ENCODE measurements at places on chromosomes 6 and 20.

GRCh38 chr6:166849749-166850183 lies 106.6 kb downstream of the RNASET2 start:
- DNase-seq = no peak

- no peak for DNase-seq
Measured at GRCh38 chr6:62445521-62445920, 159.5 kb upstream of the KHDRBS2 start.

DNA sequence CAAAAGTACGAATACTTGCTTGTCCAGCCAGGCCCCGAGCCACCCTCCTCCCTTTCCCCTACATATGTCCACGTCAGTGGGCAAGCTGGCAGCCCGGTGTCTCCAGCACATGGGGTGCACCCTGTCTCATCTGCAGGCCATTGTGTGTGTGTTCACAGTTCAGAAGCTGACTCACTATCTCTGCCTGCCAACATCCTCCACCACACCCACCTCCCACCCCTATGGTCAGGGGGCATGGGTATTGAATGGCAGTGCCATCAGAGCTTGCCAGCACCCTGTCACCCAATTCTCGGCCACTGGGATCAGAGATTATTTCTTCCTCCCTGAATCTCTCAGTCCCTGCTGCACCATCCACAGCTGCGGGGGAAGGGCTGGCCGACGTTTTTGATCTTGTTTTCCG lies 195.7 kb downstream of the FARS2 start:
- no peak for DNase-seq

DNA sequence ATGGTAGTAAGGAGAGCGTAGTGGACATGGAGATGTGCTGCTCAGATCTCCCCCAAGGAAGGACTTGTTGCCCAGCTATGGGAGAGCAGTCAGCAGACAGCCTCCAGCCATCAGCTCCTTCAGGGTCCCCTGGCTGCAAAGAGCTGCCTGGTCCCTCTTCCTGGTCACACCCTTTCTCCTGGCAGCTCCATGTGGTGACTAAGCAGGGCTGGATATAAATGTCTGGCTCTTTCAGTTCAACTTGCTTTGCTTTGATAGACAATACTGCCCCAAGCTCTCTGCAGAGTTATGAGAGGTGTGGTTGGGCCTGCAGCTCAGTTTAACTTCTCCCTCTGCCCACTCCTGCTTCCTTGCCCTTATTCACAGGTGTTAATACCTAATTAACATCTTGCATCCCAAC lies 64.1 kb upstream of the DDR1 start:
- DNase-seq = no peak

DNA sequence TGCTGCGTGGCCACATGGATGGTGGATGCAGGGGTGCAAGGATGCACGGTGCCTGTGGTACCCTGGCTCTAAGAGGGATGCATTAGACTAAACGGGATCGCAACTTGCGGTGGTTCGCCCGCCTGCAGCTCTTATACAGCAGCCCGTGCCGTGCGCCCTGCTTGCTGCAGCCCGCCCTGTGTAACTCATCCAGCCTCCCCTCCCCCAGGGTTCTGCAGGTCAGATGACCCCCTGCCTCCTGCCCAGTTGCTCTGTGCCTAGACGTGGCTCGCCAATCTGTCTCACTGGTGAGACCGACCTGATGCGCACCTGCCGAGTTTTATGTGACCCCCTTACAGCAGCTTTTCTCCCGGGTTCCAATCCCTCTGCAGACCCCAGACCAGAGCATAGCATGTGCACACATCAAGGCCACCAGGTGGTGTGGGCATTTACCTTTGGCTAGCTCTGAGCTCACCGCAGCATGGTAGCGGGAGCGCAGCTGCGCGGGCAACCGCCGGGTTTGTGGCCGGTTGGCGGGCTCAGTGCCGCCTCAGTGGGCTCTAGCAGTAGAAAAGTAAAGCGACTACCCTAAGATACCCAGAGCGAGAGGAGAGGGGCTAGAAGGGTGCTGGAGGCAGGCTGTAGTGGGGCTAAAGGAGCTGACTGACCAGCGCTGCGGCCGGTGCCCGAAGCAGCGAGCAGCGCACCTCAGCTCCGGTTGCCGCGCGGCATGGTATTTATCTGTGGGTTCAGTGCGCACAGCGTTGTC lies 693 bp upstream of the GNAS-AS1 start:
- no peak for DNase-seq

DNA sequence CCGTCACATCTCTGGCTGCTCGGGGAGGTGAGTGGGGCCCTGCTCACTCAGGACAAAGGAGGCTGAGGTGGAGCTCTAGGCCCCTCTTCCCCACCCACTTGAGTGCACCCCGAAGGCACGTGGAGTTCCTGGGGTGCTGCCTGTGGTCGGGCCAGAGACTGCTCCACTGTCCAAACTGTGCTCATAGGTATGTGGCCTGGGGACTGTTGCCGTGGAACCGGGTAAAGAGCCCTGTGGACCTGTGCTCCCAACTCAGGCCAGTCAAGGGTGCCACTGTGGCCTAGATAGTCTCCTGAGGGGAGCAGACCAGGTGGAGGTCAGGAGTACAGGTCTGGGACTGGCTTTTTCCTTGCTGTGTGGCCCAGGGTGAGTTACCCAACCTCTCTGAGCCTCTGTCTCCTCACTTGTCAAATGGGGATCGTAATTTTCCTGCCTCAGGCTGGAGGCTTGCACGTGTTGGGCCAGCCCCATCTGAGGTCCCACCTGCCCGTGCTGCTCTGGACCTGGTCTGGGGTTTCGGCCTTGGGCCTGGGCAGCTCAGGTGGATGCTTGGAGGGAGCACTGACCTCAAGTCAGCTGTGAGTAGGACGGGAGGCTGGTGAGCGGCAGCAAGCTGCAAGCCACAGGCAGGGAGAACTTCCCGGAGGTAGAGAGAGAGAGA lies 12.4 kb upstream of the NPBWR2 start:
- no peak for DNase-seq

- no peak for DNase-seq
Measured at GRCh38 chr6:126461045-126461444, 121.1 kb downstream of the CENPW start.

DNA sequence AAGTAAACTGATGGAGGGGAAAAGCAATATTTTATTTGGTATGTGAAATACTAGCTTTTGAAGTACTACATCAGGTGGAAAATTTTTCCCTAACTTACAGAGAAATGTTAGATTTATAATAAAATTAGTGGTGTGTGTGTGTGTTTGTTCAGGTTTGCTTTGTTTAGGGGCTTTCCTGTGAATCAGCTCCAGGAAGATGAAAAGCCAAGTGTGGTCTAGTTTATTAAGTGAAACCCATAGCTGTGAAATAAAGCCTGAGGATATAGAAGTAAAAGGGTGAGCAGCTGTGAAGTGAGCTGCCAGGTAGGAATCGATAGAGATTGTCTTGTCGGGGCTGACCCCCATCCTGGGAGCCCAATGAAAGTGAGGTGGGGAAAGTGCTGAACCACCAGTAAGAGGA lies 347.6 kb upstream of the IMPG1 start:
- no peak for DNase-seq

DNA sequence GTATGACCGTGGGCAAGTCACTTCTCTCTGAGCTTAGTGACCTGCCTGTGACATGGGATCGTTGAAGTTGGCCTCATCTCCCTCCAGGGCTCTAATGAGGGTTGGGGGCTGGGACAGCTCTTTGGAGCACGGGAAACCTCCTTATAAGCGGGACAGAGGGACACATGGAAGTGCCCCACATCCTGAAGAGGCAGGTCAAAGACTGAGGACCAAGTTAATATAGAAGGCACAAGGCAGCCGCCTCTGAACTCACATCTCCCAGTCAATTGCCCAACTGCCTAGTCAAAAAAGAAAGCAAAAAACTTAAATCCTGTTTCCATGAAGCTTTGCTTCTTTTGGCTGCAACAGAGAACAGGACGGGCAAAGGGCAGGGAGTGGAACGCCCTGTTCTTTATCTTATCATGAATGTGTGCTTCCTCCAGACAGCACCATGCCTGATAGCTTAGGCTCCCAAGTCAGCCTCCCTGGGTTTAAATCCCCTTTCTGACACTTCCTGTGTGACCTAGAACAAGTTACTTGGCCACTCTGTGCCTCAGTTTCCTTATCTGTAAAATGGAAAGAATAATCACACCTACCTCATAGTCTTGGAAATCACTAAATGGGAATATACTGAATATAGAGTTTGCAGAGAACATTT lies 27.1 kb downstream of the LBP start:
- no peak for DNase-seq

DNA sequence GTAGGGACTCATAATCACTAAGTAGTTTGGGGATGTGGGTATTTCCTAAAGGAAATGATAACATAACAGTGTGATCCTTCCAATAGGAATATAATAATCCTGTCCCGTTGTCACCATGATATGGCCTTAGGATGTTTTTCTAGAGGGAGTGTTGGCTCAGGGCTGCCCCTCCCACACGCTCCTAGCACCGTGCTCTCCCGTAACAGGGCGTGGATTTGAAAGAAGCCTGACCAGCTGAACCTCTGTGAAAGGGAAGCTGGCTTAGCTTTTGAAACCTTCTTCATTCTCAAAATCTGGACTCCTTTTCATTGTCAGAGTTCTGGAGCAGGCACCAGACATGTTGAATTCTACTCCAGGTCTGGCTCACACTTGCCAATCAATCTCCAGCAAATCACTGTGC lies 103.4 kb upstream of the SASH1 start:
- no peak for DNase-seq

DNA sequence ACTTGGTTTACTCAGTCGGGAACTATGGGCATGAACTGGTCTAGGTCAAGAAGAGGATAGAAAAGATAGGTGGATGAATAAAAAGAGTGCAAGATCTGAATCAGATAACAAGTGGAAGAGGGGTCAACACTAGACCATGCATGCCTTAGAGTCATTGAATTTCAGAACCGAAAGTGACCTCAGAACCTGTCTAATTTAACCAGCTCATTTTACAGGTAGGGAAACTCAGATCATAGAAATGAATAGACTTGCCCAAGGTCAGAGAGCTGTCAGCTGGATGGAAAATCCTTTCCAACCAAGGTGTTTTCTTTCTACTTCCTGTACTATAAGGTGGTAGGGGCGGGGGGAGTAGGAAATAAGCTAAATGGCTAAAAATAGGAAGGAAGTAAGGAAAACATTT lies 121.4 kb upstream of the ADGRF1 start:
- DNase-seq = no peak

DNA sequence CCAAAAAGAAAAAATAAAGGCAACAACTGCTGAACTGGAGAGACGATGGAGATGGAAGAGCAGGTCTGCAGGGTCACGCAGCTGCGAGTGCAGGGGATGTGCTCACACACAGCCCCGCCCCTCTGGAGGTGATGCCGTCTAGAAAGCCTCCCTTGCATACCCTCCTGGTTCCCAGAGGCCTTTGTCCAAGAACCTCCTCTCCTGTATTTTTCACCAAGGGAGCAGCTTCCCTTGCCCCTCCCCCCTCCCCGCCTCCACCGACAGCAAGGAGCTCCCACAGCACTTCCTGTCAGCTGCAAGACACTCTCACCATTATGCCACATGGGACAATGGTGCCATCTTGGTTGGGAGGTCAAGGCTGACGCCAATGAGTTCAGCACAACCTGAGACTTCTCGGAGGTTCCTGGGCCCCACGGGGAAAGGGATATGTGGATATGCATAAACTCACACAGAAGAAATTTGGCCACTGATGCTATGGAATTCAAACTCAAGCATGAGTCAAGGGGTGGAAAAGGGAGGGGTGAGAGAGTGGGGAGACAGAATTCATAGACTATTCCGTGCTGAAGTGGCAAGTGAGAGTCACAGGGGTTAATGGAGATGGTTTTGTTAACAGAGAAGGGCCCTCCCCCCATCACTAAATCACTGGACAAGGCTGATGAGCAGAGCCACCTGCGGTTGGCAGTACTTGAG lies 132.9 kb downstream of the SCML4 start:
- no peak for DNase-seq

- no peak for DNase-seq
Measured at GRCh38 chr20:25600632-25601031, 15.3 kb upstream of the NINL start.

- DNase-seq = no peak
Measured at GRCh38 chr20:35267092-35267491, 10.8 kb downstream of the MMP24OS start.

DNA sequence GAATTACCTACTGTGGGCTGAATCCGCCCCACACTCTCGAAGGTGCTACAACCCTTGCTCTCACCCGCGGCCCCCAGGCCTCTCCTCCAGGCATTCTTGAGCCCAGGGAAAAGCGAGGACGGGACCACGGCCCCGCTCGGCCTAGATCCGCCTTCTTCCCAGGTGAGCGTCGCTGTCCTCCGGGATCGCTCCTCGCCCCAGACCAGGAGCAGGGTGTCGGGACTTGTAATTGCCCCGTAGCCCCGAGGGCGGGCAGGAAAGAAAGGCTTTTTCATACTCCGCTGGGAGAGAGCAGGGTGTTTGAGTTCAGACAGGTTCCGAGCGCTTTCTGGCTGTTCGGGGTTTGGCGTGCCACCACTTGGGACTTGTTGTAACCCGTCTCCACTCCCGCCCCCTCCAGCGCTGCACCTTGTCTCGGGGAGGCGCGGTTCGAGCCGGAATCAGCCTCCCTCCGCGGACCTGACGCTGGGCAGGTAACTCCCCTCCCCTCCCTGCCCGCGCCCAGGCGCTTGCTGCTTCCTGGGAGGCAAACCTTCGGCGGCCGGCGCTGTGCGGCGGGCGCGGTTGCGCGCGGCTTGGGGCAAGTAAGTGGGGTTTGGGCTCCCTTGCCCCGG lies at the start of gene FAM83B:
Gene FAM83B (plus strand): TSS at position 529 of the 614 bp plus-strand sequence. CDS start 23,476 bp downstream, outside the sequence.
- DNase-seq = no peak

DNA sequence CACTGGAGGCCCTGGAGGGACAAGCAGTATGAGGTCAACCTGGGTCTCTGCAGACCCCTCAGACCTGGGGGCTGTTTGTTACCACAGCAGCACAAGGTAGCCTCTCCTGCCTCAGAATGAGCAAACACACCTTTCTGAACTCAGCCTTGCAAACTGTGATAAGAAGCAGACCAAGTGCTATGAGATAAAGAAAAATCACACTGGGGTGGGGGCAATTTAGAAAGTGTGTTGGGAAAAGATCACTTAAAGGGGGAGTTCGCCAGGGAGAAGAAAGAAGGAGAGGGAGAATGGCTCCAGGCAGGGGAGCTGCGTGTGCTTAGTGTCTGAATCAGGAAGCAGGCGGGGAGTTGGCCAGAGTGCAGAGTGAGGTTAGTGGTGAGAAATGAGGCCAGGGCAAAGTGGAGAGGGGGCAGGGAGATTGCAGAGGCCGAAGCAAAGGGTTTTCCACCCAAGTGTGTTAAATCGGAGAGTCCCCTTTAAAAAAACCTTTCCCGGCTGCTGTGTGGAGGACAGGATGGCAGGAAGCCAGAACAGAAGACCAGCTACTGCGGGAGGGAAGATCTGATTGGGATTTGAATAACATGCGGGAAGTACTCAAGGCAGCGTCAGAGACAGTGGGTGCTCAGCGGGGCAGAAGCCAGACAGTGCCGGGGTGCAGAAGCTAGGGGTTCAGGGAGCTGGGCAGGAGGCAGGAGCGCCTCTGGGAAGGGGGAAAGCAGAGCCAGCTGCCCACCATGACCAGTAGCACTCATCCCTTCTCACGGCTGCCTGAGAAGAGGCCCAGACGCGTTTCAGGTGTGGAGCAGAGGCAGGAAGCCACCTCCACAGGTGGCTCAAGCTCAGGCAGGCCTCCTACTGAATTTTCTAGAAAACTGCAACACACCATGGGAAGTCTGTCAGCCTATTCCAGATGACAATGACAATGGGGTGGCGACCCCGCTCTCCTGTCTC lies 9.0 kb downstream of the ADA start:
- no peak for DNase-seq

GRCh38 chr20:18360635-18361034 lies 72.3 kb downstream of the ZNF133 start:
- no peak for DNase-seq

Data from activated naive CD4-positive, alpha-beta T cell (primary cell).